ENCODE measurements at places on chromosomes 5 and 9. TPM values are rescaled to one million over a fixed set of nuclear protein-coding genes. Genes with fewer than 3 reads are reported as not detected.

- no peak for DNase-seq
These were observed 75.1 kb upstream of the FER start for GRCh38 chr5:108672639-108673038.

DNA sequence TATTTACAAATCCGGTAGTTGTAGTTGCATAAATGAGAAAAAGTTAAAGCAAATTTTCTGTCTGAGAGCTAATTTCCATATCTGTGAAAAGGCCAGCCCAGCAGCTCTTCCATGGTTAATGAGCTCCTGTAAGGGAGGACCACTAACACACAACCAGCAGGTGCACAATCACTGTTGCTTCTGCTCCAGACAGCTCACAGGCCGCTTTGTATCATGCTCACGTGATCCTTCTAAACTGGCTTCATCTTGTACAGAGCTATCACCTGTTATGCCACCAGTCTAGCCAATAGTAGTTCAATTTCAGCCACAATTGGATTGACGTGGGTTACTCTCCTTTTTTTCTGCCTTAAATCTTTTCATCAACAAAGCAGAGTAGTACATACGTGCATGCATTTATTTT is 38.3 kb upstream of the FBXL17 start:
- DNase-seq = no peak

DNA sequence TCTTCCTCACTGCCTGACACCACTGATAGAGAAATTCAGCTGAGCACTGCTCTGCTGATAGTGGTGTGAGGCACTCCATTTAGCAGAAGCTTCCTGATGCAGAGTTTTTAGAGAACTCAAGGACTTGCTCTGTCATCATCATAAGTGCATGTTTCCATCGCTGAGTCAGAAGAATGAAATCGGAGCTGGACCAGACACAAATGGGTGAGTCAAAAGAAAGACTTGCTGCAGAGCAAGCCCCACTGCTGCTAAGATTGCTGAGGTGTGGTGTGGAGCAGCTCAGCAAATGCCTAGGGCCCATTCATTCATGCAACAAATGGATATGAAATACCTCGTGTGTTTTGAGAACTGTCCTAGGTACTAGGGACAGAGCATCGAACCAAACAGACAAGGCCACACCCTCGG is 410.2 kb upstream of the SLC30A5 start:
- DNase-seq = no peak

GRCh38 chr5:158431369-158432029 is 572.6 kb upstream of the CLINT1 start:
- DNase-seq = no peak

DNA sequence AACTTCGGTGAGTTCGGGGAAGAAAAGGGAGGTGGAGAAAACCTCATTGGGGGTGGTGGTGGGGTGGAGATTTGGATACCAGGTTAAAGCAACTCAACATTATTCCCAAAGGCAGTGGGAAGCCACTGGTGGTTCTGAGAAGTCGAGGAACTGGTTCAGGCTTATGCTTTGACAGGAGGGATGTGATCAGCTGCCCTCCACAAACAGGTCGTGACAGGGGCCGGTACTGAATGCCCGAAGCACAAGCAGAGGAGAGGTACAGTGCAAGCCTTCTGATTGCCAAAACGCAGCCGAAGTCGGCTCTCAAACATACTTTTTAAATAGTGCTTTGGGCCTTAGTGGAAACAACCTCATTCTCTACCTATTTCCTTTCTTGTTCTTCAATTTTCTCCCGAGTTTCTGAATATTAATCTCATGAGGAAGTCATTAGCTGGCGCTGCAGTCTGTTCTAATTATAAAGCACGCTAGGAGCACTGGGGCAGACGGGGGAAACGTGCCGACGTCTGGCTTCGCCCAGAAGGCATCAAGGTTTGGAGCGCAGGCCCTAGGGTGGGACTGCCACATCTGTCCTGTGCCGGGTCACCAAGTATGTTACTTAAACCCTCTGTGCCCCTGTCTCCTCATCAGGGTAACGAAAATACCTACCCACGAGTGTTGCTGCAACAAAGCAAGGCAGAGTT is 27.3 kb downstream of the SHB start:
- no peak for DNase-seq

DNA sequence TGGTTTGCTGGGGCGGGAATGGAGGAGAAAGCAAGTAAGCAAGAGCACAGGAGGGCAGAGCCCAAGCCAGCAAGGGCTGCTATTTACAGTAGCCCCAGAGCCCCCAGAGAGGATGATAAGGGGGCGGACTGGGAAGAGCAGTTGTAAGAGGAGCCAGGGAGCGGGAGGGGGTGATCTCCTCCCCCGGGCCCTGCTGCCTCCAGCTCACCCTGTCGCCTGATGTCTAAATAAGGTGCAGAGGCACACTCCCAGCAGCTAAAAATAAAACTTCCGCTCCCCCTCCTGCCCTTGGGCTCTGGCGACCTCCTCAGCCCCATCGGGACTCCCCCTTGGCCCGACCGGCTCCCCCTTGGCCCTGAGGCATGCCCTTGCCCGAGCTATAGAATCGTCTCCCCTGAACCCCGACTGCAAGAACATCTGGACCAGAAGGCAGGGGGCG is 14.4 kb upstream of the CCDC69 start:
- DNase-seq = no peak

The IFNB1 gene
- polyA plus RNA-seq = not detected

The TAS2R1 gene
- polyA plus RNA-seq = not detected

The TPM2 gene
- 158 TPM for polyA plus RNA-seq

The WDR38 gene
- 0.24 TPM for polyA plus RNA-seq

The CNTNAP3B gene
- polyA plus RNA-seq = 14.0 TPM

The PHYHD1 gene
- polyA plus RNA-seq = 57.0 TPM

The PCDHB16 gene
- 7.2 TPM for polyA plus RNA-seq

The STK10 gene
- 15.6 TPM for polyA plus RNA-seq

The IFNK gene
- not detected for polyA plus RNA-seq

All from right renal cortex interstitium (tissue), 3 donors.